ENCODE measurements at places on chromosomes 6 and 20.

DNA sequence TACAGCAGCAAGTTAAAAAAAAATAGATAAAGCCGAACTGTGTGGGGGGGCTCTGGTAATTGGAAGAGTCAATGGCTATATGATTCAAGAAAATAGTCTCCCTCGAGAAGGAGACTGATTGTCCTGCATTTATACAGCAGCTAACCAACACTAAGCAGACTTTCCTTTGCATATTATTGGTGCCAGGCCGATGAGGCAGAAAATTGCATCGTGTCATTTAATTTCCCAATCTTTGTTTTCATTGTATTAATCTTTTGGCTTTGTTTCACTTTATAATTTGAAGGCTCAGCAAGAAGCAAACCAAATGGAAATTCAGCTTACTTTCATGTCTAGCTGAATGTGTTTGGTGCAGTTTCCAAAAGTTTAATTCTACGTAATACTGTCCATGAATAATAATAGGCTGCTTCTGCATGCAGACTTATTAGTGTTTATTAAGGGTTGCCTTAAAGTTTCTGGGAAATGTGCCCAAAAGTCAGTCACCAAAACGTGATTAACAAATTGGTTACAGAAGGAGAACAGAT, 258.5 kb downstream of the HACE1 start:
- DNase-seq, result no peak

- no peak for DNase-seq
Observed at GRCh38 chr6:145339089-145339488, 396.2 kb downstream of the EPM2A start.

DNA sequence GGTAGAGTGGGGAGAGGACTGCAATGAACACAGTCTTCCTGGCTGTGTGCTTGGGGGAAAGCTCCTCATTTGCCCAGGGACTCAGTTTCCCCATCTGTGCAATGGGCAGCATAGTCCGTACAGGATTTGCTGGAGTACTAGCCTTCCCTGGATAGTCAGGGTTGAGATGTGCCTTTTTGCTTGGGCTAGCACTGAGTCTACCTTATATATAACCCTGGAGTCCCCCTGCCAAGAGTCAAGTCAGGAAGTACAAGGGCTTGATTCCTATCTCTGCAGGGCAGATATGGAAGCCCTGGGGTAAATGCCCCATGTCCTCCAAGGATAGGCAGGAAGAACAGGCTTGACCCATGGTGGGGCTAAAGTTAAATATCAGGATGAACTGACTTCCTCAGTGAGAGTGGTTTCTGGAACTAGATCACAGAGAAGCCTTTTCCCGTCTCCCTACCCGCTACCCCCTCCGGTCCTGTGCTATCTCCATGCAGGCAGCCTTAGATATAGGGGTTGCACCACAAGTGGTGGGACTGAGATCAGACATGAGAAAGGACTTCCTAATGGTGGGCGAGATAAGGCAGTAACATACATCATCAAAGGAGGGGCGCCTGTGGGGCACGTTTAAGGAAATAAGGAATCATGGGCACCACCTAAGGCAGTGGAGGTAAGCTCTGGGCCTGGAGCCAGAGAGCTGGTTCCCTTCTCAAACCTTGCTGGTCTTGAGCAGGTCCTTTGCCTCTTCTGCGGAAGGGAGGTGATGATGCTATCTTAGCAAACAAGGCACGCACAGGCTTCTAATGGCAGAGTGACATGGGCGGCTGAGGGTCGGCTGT, 157.9 kb downstream of the MRPL14 start:
- DNase-seq, result no peak

GRCh38 chr6:33828764-33829731, 25.2 kb upstream of the MLN start:
- peak; percentile 86 for DNase-seq

DNA sequence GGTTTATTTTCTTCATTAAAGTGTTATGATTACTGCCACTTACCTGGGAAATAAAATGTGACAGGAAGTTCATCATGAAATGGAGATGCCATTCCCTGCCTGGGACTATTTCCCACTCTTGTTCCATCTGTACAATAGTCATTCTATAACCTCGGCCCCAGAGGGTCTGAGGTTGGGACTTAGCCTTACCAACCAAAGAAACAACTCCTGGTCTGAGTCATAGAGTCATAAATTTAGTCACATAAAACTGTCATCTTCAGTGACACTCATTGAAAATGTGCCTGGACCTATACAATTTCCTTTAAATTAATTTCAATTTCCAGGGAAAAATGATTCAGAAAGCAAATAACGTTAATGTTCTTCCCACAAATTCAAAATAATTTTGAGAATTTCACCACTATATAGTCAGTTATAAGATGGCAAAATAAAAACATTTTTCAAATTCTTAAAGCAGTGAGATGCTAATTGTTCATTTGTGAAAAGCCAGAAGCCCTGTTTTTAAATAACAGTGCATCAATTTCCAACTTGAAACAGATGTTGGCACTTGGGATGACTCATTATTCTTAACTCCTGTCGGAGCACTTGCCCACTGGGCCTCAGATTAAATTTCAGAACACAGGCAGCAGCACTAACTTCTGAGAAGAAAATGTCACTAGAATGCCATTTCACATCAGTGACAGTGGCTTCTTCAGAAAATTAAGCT, 201.2 kb upstream of the SMLR1 start:
- peak; percentile 76 for DNase-seq

DNA sequence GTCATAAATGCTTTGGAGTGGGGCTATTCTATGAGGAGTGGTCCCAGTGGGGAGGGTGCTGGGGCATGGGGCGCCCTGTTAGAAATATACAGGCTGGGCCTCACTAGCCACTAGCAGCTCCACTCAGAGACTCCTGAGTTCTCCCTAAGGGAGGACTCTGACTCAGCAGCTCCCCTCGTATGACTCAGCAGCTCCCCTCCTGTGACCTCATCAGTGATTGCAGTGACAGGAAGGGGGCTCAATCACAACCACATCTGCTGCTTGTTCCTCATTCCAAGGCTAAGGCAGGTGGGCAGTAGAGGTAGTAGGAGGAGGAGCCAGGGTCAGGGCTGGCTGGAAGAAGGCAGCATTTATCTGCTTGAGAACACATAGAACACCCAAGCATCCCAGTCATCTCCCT, 73.7 kb downstream of the PRND start:
- no peak for DNase-seq

DNA sequence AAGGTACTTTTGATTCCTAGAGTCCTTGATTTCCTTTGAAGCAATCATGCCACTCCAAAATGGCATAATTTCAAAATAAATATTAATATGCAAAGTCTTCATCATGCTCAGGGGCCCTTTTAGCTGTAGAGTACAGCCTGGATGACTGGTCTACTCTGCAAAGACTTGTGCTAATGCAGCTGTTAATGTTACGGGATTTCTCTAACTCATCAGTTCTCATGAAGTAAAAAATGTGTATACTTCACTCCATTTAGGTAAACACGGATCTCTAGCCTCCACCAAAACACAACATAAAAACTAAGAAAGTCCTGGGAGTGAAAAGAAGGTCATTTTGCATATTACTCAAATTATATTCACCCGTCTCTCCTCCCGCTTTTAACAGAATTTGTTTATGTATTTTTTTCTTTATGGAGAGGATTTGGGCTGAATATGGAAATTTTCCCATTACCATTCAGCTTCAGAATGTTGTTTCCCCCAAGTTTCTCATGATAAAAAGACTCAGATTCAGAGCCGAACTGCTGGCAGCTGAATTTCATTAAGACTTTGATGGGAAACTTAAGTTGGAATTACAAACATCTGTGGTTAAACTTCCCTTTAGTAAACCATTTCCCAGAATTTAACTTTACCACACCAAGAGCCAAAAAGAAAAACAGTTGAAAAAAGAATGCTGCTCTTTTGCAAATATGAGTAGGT, 8.7 kb downstream of the LAMA4 start:
- no peak for DNase-seq

GRCh38 chr6:138250513-138251247, 32.4 kb upstream of the PBOV1 start:
- no peak for DNase-seq

GRCh38 chr6:160393891-160394653, 45.9 kb downstream of the SLC22A3 start:
- DNase-seq, result no peak

DNA sequence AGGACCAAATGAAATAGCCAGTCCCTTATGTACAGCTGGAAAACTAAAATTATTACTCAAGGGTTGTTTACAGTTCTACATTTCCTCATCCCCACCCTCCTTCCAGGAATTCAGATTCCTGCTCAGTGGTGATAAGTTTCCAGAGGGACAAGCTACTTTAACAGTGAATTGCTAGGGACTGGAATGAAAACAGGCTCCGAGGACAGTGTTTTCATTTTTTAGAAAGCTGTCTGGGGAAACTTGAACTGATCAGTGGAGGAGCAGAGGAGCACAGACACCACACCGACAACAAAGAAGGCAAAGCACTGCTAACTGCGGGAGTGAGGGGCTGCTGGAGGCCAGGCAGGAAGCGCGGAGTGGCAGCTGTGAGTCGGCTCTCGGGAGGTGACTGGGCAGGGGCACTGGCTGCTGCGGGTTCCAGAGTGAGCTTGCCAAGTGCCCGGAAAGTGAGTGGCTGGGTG, 322.2 kb downstream of the ESR1 start:
- DNase-seq, result no peak

- DNase-seq, result no peak
Observed at GRCh38 chr6:7809346-7809745, 83.4 kb downstream of the BMP6 start.

- DNase-seq, result no peak
Observed at GRCh38 chr20:23492292-23492691, 1.4 kb downstream of the CST8 start.

DNA sequence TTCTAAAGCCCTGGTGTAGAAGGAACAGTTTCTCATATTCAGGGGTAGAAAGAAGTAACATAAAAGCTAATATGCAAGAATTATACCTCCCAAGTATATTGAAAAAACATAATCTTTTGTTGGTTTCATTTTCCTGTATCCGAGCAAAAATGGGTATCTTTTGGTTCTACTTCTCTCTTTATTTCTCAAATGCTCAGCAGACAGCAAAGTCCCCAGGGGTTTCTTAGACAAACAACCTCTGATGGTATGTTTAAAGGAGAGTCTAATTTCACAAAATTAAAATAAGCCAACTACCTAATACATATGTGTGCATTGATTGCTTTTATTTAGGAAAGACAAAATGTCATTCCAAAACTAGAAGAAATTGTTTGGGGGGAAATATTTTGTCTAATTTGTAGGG, 131.0 kb downstream of the TSHZ2 start:
- DNase-seq, result no peak

DNA sequence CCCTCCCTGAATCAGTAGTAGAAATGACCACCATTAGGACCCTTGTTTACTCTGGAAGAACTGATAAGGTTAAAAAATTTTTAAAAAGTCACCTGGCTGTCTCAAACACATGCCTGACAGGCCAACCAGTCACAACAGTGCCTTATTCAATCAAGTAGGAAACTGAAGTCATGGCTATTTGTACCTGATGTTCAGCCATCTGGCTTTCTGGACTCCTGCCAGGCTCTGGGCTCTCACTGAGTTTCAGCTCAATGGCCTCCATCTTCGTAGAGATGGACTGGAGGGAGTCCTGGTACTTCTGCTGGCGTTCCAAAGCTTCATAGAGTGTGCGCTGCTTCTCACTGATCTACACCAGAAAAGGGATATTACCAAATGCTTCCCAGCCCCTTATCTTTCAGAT, 343.8 kb downstream of the SYNE1 start:
- DNase-seq, result peak; percentile 98

DNA sequence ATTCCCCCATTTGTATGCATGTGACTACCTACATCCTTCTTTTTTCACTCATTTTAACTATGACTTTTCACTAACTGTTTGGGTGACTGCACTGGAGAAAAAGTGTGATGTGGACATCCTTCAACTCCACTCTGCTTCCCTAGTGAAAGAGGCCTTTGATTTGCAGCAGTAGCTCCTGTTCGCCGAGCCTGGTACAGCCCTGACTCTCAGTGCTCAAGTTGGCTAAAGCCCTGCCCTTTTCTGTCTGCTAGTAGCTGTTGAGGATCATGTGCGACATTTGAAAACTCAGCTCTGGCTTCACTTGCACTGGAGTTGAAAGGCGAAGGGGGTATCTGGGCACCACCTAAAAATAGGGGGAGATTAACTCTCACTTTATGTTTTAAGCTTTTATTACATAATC, 42.1 kb downstream of the DAAM2 start:
- no peak for DNase-seq

DNA sequence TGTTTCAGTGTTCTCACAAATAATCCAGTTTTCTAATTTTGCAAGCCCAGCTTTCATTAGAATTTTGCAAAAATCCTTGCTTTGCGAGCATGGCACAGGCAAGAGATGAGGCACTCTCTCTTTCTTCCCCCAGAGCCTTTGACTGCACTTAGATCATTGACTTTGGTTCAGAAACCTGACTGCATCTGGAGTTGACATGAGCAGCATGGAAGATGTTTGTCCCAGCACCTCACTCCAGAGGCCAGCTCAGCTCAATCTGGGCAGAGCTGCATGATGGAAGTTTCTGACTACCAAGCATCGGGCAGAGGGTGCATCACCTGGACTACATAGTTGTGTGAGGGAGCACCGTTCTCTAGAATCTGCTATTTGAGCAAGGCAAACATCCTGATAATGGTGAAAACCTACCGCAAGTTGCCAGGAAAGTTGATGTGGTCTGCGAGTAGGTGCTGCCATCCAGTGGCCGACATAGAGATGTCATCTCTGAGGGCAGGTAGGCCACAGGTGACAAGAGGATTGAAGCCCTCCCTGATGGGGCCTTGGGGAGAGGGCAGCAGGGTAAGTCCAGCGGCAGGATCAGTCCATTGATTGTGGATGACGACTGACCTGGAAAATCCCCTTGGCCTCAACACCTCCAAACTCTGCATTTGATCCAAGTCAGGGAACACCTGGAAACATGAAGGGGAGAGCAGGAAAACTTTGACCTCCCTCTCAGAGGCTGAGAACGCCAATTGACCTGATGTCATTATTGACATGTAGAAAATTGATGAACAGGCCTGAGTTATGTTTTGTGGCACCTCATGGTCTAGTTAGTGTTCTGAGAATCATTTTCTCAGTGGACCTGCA, 3.8 kb upstream of the LPA start:
- peak; percentile 51 for DNase-seq

DNA sequence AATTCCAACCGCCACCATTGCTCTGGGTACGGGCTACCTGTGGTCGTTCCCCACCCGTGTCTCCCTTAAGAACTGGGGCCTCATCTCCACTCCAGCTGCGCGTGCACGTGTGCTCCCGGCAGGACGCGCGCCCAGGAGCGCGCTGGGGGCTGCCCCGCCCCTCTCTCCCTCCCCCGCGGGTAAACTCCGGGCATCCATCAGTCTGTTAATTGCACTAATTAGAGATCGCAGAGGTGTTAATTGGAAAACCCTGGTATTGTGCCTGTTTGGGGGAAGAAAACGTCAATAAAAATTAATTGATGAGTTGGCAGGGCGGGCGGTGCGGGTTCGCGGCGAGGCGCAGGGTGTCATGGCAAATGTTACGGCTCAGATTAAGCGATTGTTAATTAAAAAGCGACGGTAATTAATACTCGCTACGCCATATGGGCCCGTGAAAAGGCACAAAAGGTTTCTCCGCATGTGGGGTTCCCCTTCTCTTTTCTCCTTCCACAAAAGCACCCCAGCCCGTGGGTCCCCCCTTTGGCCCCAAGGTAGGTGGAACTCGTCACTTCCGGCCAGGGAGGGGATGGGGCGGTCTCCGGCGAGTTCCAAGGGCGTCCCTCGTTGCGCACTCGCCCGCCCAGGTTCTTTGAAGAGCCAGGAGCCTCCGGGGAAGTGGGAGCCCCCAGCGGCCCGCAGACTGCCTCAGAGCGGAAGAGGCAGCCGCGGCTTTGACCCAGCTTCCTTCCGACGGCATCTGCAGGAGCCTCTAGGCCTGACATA, 14.4 kb downstream of the FOXP4 start:
- no peak for DNase-seq
